ENCODE measurements at places on chromosomes 7 and 10.

- DNase-seq, result no peak
Measured at GRCh38 chr7:130150587-130150986, 54.6 kb downstream of the TMEM209 start.

DNA sequence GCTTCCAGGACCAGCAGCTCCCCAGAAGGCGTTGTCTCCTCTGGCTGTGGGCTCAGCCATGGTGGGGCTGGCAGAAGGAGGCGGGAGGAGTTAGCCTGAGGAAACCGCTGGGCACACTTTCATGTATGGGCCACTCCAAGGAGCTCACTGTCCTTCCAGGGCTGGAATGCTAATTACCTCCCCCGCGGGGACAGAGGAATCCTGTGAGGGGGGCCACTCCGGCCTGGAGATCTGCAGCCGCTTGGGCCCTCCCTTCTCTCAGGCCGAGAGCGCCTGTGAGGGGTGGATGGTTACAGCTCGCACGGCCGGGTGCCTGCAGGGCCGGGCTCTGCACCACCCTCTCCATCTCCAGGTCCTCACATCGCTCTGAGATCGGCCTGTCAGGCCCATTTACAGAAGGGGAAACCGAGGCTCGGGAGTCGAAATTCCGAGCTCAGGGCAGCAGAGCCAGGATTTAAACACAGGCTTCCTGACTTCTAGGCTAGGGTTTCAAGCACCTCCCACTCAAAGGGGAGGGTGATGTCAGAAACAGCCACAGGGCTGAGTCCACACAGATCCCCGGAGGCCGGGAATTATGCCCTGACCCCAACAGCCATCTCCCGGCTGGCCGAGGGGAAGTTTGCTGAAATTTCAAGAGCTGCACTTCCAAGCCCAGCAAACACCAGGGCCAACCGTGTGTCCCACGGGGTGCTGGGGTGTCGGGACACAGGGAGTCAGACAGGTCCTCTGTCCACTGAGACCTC, 59.1 kb downstream of the PDGFA start:
- no peak for DNase-seq

DNA sequence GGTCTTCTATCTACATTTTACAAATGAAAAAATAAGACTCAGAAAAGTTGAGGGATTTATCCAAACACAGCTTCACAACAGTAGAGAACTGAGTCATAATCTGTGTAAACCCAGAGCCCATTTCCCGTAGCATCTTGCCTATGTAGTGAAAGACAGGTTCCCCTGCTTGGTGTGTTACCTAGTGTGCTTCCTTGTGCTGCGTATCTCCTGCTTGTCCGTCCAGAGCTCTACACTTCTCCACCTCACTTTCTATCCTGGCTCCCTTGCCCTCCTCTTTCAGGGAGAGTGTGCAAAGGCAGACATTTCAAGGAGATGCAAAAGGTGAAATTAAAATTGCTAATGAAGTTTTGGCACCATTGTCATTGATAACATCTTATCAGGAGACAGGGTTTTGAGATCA, 1.4 kb upstream of the ASNS start:
- DNase-seq, result no peak

DNA sequence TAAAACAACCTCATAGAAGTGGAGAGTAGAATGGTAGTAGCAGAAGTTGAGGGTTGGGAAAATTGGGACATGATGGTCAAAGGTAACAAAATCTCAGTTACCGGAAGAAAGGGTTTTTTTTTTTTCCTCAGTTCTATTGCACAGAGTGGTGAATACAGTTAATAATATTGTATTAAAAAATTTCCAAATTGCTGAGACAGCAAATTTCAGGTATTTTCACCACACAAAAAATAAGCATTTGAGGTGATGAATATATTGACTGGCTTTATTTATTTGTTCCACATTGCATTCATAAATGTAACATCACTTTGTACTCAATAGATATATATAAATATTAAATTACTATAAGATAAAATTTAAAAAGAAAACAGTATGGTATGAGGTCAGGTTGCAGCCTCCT, 373.8 kb downstream of the ETV1 start:
- no peak for DNase-seq

GRCh38 chr10:99733366-99733765, 1.3 kb downstream of the CUTC start:
- DNase-seq, result no peak

- no peak for DNase-seq
Measured at GRCh38 chr10:3496138-3496537, 288.9 kb downstream of the KLF6 start.
